NCI-H1417 (cell line): ENCODE measurements at places on chromosomes 12 and 14.

DNA sequence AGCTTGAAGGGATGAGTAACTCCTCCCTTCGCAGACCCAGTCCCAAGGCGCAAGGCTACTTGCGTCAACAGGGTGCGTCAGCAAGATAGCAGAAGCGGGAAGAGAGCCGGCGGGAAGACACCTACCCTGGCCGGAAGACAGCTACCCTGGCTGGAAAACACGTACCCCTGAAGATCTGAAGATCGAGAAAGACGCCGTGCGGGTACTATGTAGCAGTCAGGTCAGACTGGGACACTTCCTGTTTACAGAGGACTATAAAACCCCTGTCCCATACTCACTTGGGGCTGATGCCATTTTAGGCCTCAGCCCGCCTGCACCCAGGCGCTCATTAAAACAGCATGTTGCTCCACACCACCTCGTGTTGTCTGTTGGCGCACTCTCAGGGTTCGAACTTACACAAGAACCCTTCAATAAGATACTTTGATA lies 80.9 kb downstream of the ABCD2 start:
- no peak for DNase-seq

- no peak for DNase-seq
Observed at GRCh38 chr14:69666112-69666511, 54.7 kb downstream of the SUSD6 start.

DNA sequence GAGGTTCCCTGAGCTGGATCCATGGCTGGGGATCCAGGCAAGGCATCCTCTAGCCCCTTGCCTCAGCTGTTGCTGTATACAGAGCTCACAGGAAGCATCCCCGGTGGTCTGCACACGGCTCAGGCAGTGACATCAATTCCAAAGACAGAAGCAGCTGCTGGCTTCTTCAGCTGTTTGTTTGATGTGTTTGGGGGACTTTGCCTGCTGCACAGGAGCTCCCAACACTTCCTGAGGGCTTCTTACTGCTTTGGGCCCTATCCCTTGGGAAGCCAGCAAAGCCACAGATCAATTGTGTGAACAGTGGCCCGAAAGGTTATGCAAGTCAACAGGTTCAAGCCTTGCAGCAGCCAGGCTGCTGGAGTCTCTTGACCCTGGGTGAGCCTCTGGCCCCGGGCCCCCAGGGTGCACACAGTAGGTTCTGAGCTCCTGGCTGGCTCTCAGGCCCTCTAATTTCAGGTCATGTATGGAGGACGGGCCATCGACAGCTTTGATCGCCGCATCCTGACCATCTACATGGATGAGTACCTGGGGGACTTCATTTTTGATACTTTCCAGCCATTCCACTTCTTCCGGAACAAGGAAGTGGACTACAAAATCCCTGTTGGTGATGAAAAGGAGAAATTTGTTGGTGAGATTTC lies 42.6 kb downstream of the CCDC92 start:
- DNase-seq: no peak

DNA sequence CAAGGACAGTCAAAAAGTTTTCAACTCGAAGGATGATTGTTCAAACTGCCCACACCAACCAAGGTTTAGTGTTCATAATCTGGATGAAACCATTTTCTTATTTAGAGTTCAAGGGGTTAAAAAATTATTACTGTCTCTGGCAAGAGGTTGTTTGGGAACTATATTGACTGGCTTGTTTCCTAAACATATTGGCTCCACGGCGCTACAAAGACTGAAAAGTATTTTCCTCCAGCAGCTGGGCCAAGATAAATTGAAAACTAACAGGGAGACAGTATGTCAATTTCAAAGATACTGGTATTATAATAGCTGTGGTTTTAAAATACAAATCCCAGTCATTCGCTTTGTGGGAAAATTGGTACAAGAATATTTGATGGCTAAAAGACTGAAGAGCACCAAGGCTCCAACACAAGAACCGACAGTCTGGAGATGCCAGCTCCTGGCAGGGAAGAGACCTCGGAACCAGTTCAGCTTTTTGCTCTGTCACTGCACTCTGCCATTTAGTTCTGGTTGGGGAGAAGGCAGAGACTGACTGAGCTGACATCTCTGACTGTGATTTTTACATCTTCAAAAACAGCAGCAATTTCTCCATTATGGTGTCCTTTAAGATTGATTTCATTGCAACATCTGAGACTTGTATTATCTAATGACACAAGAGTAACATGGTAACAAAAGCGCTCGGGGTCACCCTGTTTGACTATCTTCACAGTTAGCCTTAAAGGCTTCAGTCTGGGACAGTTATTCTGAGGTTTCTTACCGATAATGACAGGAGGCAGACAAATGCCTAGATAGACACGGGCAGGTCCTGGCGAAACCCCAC lies 62.0 kb downstream of the ST8SIA1 start:
- no peak for DNase-seq

GRCh38 chr14:25150934-25151790 lies 101.2 kb upstream of the STXBP6 start:
- DNase-seq: peak; percentile 78

- DNase-seq: no peak
Observed at GRCh38 chr14:102574281-102575159, 17.9 kb upstream of the RCOR1 start.

- DNase-seq: no peak
Observed at GRCh38 chr12:30828686-30829085, 73.9 kb upstream of the CAPRIN2 start.

DNA sequence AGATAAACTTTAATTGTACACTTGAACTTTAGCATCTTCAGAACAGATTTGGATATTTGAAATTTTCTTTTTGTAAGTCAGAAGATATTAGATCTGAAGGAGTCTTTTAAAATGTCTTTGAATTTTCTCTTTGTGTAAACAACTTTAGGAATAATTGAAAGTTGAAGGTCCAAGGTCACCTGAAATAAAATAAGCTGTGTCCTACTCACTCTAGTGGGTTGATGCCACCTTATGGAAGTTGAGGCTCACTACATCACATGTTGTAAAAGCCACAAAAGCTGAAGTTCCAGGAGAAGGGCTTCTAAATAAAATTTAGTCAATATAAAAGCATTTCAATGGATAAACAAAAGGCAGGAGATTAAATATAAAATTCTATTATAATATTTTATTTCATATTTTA lies 122.0 kb upstream of the ATXN7L3B start:
- DNase-seq: peak; percentile 43

GRCh38 chr14:68791902-68792677 lies 777 bp downstream of the ZFP36L1 start:
- DNase-seq: no peak

- DNase-seq: peak; percentile 50
Observed at GRCh38 chr12:45130881-45131281, 80.0 kb upstream of the DBX2 start.

DNA sequence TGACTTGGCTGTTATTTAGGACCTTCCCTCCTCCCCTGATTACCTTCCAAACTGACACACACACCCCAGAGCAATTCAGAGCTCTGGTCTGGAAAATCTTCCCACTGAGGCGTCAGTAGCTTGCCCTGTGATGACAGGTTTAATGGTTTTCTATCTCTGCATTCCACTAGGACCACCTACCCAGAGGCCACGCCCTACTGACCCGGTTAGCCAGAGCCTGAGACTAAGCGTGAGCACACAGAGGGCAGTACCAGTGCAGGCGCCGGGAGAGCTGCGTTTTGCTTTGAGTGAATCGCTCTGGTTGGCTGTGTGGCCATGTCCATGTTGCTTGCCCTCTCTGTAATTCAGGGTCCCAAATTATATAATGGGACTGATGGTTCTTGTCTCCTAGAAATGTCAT lies 36.2 kb upstream of the ATP2A2 start:
- DNase-seq: no peak

- DNase-seq: no peak
Observed at GRCh38 chr12:107557026-107557425, 128.6 kb upstream of the PWP1 start.

DNA sequence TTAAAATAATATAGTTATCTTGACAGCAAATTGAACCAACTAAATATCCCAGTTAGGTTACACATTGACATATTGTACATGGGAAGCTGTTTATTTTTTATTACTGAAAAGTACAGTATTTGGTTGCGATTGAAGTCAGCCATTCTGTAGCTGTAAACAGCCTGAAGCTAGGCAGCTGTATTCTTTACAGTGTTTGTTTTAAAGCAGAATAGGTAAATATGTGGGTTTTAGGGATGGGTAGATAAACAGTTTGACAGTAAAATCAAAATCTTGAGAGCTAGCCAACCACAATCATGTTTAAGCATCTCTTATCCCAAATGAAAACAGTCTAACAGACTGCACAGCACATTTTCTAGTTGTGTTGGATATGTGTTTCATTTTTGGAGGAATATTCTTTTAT lies 45.7 kb downstream of the TTC6 start:
- no peak for DNase-seq

DNA sequence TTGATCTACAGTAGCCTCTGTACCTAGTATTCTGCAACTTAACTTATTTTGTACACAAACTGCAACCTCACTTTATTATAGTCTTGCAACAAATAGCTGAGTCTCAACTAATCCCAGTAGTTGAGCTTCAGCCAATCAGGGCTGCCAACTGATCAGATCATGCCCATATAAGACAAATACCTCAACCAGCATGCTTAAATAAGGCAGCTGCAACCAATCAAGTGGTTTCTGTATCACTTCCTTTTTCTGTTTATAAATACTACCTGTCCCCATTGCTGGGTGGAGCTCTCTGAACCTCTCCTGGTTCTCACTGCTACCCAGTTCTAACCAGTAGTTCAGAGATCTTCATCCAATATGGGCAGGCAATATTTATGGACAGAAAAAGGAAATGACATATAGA lies 248.5 kb upstream of the FBXO33 start:
- no peak for DNase-seq
